Colonic mucosa (tissue), 4 donors: ENCODE measurements at places on chromosomes 1 and 21. TPM values are rescaled to one million over a fixed set of nuclear protein-coding genes. Genes with fewer than 3 reads are reported as not detected.

DNA sequence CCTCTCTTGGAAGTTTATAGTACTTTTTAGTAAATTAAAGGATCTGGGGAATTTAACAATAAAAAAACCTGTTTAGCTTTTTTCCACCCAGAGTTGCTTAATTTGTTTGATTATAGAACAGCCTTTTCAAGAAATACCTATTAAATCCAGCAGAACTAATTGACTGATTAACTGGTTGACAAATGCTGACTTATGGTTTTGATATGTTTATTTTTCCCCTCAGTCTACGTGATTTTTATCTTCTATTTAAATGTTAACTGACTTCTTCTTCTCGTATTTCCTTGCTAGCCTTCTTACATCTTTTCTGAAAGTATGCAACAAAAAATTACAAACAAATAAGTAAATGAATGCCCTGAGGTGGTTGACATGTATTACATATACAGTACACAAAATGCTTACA is 302.9 kb upstream of the SPAG17 start:
- DNase-seq: no peak
- no peaks in the 10 kb centered on the region for H3K36me3 ChIP-seq
- H3K4me3 ChIP-seq: no peak overlapping the region
- no peak overlapping the region for H3K27ac ChIP-seq

DNA sequence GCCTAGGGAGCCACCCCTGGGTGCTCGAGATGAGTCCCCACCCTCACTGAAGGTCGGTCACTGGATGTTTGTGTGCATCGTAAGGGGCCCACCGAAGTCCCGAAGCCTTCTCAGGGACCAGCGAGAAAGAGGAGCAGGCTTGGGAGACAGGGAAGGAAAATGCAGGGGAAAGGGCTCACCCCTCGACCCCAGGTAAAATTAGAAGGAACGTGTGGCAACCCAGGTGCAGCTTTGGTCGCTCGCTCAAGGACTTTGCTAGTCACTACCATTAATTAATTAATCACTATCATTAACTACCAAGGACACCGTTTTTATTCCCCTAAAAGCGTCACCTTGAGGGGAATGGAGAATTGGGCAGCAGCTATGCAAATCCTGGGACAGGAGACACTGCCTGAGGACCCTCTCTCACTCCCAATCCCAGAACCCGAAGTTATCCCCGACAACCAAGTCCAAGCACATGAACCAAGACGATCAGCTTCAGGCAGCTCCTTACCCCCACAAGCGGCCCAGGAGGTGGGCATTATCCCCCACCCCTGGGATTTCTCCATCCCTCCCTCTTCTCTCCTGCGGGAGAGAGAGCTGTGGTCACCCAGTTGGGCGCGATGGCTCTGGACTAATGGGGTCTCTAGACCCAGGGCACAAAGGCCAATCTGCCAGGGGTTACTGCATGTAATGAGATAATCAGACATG is 4.2 kb upstream of the SIM2 start:
- H3K27ac ChIP-seq: no peak overlapping the region
- DNase-seq: no peak
- H3K27me3 ChIP-seq: peaks cover 91% of the 10 kb centered on the region
- H3K36me3 ChIP-seq: no peaks in the 10 kb centered on the region
- H3K4me3 ChIP-seq: no peak overlapping the region

DNA sequence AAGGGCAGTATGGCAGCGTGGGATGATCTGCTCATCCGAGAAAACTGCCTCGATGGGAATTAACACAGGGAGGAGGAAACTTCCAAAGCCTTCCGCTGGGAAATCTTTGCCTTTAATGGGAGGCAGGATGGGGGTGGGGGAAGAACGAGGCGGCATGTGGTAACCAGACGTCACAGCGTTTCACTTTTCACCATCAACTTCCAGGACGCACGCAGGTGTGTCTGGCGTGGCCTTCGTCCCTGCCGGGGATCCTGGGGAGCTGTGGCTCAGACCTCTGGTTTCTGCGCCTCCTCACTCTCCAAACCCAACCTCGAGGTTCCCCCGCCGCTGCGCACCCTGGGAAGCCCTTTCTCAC is 282 bp downstream of the RSPH1 start:
- peak overlapping the region; percentile 75 for H3K4me3 ChIP-seq
- H3K4me1 ChIP-seq: peaks cover 11% of the 10 kb centered on the region

GRCh38 chr1:156642265-156643048 is 540 bp downstream of the BCAN start:
- no peaks in the 10 kb centered on the region for H3K36me3 ChIP-seq
- H3K27me3 ChIP-seq: peaks cover 29% of the 10 kb centered on the region
- H3K27ac ChIP-seq: no peak overlapping the region
- no peak overlapping the region for H3K4me3 ChIP-seq
- H3K4me1 ChIP-seq: no peaks in the 10 kb centered on the region

The AGO4 gene
- total RNA-seq: 7.4 TPM

DNA sequence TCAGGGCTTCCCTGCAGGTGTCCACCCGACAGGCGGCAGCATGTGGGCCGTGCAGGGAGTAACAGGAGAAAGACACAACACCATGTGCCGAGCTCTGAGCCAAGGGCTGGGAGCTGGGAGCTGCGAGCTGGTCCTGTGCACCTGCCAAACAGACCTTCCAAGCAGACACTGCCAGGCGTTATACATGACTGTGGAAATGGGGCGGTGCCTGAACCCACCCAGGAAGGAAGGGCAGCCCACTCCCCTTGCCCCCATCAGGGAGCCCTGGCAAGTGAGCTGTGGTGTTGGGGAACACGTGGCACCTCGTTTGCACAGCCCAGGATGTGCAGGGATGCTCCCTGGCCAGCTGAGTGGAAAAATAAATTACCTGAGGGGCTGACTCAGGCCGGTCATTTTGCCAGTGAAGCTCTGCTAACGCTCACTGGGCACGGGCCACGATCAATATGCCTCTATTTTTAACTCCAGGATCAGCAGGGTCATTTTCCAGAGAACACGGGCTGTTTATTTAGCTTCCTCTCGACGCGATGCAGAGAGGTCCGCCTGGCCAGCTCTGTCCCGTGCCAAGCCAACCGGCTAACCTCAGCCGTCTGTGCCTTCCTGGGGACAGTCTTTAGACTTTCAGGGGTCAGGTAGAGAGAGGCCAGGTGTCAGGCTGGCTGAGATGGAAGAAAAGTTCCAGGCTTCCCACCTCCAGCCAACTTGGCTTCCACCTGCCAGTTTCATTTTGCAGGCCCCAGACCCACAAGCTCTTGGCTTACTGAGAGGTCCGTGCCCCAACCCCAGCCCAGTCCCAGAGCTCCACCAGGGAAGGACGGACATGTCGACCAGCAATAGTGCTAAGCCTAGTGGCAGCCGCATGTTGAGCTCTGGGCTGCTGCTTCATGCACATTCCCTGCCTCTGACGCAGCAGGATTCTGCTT is 196.7 kb upstream of the VAMP3 start:
- H3K4me3 ChIP-seq: no peak overlapping the region
- no peaks in the 10 kb centered on the region for H3K36me3 ChIP-seq
- DNase-seq: no peak
- H3K27me3 ChIP-seq: no peaks in the 10 kb centered on the region
- no peaks in the 10 kb centered on the region for H3K4me1 ChIP-seq

GRCh38 chr1:175133673-175134435 is 58.7 kb downstream of the KIAA0040 start:
- H3K36me3 ChIP-seq: no peaks in the 10 kb centered on the region
- no peak overlapping the region for H3K4me3 ChIP-seq
- no peak overlapping the region for H3K27ac ChIP-seq
- H3K27me3 ChIP-seq: no peaks in the 10 kb centered on the region
- DNase-seq: no peak

The IRF6 gene
- total RNA-seq: 87.5 TPM

The SPATC1L gene
- 6.9 TPM for total RNA-seq

The MYBPH gene
- not detected for total RNA-seq

The HSD3B2 gene
- total RNA-seq: 27.2 TPM

The LGR6 gene
- 1.3 TPM for total RNA-seq

The RORC gene
- total RNA-seq: 20.5 TPM

DNA sequence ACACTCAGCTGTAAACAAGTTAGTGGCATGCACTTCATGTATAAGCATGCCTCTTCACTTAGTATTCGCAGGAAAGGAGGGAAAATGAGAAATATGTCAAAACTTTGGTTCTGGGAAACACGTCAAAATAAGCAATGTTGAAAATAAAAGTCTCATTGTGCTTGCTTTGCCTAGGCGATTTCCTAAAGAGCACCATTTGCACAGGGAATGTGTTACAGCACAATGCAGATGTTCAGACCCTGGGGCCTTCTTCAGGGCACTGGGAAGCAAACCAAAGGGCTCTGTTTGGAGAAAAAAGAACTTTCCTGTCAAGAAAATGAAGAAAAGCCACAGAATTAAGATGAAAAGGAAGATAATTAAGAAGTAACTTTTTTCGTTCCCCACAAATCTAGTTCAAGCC is 98.6 kb upstream of the PLD5 start:
- no peaks in the 10 kb centered on the region for H3K4me1 ChIP-seq
- H3K36me3 ChIP-seq: no peaks in the 10 kb centered on the region

GRCh38 chr1:190478149-190479049 is 735 bp upstream of the BRINP3 start:
- H3K27ac ChIP-seq: peak overlapping the region; percentile 76
- H3K36me3 ChIP-seq: no peaks in the 10 kb centered on the region
- DNase-seq: peak; percentile 53
- H3K4me1 ChIP-seq: no peaks in the 10 kb centered on the region
- H3K27me3 ChIP-seq: no peaks in the 10 kb centered on the region
